ENCODE measurements at places on chromosomes 4 and X.

- no peak for DNase-seq
Measured at GRCh38 chr4:3123181-3123671, 48.7 kb downstream of the HTT start.

DNA sequence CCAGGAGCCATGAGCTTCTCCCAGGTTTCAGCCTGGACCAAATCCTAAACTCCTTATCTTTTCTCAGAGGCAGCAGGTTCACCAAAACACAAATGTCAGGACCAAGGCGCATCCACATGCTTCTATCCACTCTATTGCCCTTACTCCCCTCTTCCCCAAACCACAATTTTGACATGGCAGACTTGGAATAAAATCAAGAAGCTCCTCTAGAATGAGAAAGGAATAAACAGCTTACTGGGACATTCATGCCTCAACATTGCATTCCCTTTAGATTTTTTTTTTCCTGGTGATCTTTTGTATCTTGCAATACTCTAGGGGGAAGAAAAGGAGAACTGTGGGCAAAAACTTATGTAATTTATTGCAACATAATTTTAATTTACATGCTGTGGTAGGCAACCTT lies 119.1 kb downstream of the TSPAN5 start:
- no peak for DNase-seq

DNA sequence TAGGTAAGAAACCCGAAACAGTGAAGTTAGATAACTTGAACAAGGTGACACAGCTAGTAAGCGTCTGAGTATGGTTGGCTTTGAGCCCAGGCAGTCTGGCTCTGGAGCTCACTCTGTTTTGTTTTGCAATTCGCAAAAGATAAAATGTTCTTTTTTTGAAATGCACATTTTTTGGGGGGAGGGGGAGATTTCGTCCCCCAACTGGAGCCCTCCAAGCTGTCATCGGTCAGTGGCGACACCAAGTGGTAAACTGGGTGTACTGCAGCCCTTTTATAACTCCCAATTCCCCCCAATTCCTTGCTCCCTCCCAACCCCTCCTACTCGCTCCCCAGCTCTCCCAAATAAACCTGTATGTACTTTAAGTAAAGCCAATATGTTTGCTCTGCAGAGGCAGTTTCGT lies 2.8 kb upstream of the CLCN5 start:
- peak; percentile 49 for DNase-seq

- no peak for DNase-seq
Measured at GRCh38 chr4:95318044-95318443, 230.7 kb downstream of the UNC5C start.

GRCh38 chr4:185956544-185956940 lies 112.4 kb upstream of the TLR3 start:
- DNase-seq = no peak

GRCh38 chrX:153903991-153904957 lies at the start of gene AVPR2:
Gene AVPR2 (plus strand): TSS chrX:153904673. CDS start chrX:153905146, 473 bp downstream.
- DNase-seq = no peak

DNA sequence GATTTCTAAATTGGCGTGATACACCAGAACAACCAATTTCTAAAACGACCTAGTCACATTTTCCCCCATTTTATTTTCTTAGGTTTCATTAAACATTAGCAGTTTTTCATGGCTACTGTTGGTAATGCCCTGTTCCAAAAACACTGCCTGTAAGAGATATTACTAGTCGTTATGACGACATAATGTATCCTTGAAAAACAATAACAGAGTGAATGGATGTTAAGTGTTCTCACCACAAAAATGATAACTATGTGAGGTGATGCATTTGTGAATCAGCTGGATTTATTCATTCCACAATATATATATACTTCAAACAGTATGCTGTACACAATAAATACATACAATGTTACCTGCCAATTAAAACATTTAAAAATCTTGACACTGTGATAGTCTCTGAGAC lies 1147.6 kb upstream of the PCDH10 start:
- no peak for DNase-seq

GRCh38 chr4:71732066-71732465 lies 51.8 kb downstream of the GC start:
- DNase-seq = no peak
